ENCODE measurements at places on chromosomes 7 and 10.

GRCh38 chr7:39199951-39200350 lies 222.2 kb downstream of the POU6F2 start:
- DNase-seq, result no peak

DNA sequence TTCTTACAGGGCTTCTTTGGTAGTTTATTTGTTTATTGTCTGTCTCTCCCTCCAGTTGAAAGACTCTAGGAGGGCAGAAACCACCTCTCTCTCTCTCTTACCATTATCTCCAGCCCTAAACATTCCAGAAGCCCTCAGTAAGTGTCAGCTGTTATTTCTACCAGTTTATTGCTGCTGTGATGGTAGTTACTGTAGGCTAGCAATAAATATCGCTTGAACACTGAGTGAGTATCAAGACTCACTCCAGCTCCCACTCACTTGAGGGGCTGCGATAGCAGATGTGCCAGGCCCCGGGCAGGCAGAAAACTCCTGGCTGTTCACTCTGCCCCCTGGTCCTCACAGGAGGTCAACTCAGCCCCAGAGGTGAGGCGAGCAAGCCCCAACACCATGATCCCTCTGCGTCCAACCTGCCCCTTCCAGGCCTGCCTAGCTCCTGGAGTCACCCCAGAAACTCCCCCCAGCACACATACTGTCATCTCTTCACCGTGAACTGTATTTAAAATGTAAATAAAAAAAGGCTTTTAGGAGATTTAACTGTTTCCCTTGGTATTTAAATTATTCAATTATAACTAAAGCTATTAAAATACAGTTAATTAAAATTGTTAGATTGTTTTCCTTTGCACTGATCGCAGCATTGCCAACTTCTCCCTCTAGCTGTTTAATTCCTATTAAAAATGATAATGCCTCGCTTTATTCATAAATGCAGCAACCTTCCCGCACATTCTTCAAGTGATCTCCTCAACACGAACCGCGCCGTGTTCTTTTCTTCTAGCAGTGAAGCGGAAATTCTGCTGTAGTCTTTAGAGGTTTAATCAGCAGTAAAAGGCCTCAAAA lies 321.1 kb upstream of the ZMIZ1 start:
- DNase-seq, result no peak

GRCh38 chr7:158613481-158613880 lies 25.9 kb upstream of the PTPRN2 start:
- no peak for DNase-seq

GRCh38 chr7:50349963-50350944 lies 45.7 kb downstream of the IKZF1 start:
- DNase-seq, result no peak

GRCh38 chr10:129768437-129769355 lies 195.4 kb downstream of the EBF3 start:
- no peak for DNase-seq

- DNase-seq, result no peak
These were observed 24.2 kb downstream of the TRRAP start for GRCh38 chr7:98902523-98902922.

DNA sequence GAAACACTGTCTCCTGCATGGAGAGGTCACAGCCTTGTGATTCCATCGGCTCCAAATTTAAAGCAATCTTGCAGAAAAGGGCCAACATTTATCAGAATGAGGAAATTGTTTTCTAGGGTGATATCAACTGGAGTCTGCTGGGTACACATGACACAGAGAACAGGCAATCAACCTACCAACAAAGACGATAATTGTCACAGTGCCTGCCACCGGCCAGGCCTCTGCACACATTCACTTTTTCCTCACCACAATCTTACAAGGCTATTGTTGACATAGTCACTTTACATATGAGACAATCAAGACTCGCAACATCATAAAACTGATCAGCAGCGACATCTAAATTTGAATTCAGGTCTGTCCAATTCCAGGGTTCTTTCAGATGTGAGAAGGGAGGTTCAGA lies 189.4 kb downstream of the KCNMA1 start:
- DNase-seq, result no peak

DNA sequence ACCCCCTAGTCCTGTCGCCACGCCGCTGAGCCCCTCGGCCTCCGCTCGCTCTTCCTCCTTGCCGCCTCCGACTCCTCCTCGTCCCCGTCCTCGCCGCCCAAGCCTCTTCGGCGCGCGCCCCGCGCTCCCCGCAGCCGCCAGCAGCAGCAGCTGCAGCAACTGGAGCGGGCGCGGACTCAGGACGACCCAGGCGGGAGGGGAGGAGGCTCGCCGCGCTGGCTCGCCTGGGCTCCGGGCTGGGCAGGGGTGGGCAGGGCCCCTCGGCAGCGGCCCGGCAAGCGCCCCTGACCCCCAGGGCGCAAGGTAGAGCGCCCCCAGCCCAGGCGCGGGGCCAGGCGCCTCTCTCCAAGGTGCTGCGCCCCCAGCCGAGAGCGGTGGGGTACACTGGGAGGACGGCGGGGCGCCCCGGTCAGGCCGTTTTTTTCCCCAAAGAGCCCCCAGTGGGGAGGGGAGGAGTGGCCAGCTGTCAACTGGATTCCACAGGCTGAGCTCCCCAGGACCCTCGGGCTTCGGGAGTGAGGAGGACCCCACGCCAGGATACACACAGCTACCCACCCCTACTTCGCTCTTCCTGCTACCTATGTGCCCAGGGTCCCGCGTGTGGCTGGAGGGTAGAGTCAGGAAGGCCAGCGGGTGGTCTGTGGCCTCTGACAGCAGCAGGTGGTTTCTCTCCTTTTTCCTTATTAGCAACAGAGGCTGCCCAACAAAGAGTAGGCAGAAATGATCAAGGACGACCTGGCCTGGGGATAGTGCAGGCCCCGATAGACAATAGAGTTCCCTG lies 903 bp upstream of the KCNMA1 start:
- peak; percentile 61 for DNase-seq

GRCh38 chr10:20769481-20769880 lies 127.6 kb downstream of the NEBL start:
- no peak for DNase-seq

- peak; percentile 34 for DNase-seq
These were observed 379.2 kb downstream of the CALN1 start for GRCh38 chr7:72032934-72033333.

DNA sequence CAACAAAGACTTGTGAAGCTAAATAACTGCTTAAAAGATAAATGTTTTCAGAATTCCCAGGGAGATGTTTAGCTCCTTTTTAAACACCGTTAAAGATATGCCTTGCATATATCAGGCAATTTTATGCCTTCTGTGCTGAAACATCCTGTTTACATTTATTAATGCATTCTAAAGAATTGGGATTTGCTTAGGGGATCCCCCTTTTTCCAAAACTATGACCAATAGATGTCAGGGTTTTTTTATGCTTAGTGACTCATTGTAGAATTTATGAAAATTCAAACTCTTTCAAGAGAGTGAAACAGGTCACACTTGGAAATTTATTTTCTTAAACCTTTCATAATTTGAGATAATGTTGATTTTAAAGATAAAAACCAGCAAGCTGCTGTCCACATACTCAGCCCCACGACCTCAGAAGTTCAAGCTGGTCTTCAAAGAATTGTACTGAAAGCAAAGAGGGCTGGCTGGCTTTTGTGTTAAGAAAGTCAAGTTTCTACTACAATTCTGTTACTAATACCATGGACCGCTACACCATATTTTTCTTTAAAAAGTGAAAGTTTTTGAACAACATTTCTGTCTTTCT lies 411.8 kb downstream of the ETV1 start:
- no peak for DNase-seq

- DNase-seq, result no peak
These were observed 131.4 kb downstream of the MGMT start for GRCh38 chr10:129598413-129598812.

GRCh38 chr10:106086391-106086790 lies 1078.1 kb downstream of the SORCS1 start:
- no peak for DNase-seq

- no peak for DNase-seq
These were observed 298.1 kb downstream of the GFRA1 start for GRCh38 chr10:115974816-115975430.

DNA sequence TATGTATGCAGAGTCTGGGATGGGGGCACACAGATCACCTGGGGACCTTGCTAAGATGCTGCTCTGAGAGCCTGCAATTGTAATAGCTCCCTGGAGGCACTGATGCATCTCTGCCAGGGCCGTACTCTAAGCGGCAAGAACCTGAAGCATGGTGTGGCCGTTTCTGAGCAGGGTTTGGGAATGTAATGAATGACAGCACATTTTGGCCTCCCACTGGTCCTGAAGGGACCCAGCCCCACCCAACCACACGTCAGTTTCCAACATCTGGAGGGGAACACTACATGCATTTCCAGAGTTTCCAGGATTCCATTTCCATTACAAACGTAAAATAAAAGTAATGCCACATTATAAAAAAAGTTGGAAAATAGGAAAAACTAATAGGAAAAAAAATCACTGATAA lies 14.0 kb downstream of the ZCCHC24 start:
- DNase-seq, result peak; percentile 36
